MV-4-11 (cell line): ENCODE measurements at places on chromosomes 7 and 10.

- peak; percentile 39 for DNase-seq
Measured at GRCh38 chr7:142175594-142175993, 64.1 kb downstream of the MGAM2 start.

DNA sequence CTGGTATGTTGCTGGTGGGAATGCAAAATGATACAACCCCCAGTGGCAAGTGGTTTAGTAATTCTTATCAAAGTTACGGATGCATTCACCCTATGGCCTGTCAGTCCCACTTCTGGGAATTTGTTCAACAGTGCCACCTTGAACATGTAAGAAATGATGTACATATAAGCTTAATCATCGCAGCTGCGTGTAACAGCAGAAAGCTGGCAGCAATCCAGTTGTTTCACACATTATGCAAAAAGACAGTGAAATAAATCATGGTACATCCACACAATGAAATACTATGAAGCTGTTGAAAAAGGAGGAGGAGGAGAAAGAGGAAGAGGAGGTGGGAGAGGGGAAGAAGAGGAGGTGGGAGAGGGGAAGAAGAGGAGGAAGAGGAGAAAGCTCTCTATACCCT, 76.2 kb upstream of the MYL10 start:
- peak; percentile 28 for DNase-seq

GRCh38 chr10:127953876-127954275, 47.0 kb downstream of the PTPRE start:
- DNase-seq: no peak

- DNase-seq: no peak
Measured at GRCh38 chr10:128186959-128187787, 61.0 kb upstream of the MKI67 start.

- peak; percentile 25 for DNase-seq
Measured at GRCh38 chr7:115827305-115828045, 203.1 kb downstream of the TFEC start.

DNA sequence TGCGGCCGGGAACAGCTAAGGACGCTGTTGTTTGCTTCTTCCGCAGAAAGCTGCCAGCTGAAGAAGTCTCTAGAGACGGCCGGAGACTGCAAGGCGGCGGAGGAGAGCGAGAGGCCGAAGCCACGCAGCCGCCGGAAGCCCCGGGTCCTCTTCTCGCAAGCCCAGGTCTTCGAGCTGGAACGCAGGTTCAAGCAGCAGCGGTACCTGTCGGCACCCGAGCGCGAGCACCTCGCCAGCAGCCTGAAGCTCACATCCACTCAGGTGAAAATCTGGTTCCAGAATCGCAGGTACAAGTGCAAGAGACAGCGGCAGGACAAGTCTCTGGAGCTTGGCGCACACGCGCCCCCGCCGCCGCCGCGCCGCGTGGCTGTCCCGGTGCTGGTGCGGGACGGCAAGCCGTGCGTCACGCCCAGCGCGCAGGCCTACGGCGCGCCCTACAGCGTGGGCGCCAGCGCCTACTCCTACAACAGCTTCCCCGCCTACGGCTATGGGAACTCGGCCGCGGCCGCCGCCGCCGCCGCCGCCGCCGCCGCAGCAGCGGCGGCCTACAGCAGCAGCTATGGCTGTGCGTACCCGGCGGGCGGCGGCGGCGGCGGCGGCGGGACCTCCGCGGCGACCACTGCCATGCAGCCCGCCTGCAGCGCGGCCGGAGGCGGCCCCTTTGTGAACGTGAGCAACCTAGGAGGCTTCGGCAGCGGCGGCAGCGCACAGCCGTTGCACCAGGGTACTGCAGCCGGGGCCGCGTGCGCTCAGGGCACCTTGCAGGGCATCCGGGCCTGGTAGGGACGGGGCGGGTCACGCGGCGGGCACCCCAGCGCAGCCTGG, 2.4 kb downstream of the NKX2-3 start:
- no peak for DNase-seq

DNA sequence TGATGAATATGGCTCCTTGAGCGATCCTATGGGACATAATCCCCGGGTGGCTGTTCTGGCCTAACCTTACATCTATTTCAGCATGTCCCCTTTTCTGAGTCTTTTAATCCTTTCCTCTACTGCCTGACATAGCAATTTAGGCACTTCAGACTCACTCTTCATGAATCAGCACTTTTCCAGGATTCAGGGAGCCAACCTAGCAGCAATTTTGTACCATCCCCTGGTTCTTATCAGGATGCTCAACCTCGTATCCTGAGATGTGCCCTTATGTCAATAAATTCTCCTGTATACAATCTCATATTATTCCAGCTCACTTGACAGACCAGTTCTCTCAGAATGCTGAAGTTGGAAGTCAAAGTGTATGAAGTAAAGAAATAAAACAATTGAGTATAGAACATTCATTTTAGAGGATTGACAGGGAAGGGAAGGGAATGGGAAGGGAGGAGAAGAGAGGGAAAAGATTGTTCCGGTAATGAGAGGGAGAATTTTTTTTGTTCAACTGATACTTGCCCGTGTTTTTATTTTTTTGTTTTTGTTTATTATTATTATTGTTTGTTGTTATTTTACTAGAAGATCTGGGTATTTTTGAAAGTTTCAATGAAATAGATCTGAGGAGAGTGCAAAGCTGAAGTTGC, 8.2 kb upstream of the ZC3HAV1 start:
- DNase-seq: no peak

DNA sequence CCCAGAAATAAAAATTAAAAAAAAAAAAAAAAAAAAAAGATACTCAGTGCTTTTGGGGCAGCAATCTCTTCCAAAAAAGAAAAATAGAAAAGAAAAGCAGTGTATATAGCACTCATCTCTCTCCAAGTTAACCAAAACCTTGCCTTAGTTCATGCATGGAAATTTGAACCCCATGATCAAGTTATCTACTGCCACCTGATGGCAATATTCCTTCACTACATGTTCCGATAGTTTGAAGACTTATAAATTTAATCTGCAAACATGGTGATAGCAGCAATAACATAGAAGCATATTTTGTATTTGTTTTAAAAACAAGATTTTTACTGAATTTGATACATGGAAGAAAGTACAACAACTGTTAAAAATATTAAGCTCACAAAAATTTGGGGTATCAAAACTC, 48.6 kb upstream of the SLIT1 start:
- DNase-seq: peak; percentile 47

- no peak for DNase-seq
Measured at GRCh38 chr10:97633921-97634320, 621 bp upstream of the MORN4 start.

- no peak for DNase-seq
Measured at GRCh38 chr10:30820261-30820991, 190.9 kb upstream of the LYZL2 start.

DNA sequence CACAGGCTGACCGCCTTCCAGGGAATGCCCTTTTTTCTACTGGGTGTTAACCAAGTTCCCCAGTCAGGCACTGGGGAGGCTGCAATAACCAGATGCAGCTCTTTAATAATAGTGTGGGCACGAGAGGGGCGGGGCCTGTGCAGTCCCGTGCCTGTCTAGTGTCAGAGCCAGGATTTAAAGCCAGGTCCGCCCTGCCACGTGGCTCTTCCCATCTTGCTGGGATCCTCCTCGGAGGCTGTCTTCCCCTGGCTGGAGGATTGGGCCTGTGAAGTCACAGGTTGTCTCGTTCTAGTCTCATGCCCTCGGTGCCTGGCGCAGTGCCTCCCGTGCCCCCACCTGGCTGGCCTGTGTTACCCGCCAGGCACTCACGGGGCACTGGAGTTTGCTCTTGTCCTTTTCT, 25.2 kb downstream of the TMEM120A start:
- DNase-seq: no peak

- peak; percentile 38 for DNase-seq
Measured at GRCh38 chr7:77651575-77652162, 44.6 kb upstream of the RSBN1L start.

- no peak for DNase-seq
Measured at GRCh38 chr7:94856643-94857042, 50.8 kb upstream of the PPP1R9A start.

- DNase-seq: no peak
Measured at GRCh38 chr7:17136126-17136525, 162.3 kb upstream of the AHR start.

DNA sequence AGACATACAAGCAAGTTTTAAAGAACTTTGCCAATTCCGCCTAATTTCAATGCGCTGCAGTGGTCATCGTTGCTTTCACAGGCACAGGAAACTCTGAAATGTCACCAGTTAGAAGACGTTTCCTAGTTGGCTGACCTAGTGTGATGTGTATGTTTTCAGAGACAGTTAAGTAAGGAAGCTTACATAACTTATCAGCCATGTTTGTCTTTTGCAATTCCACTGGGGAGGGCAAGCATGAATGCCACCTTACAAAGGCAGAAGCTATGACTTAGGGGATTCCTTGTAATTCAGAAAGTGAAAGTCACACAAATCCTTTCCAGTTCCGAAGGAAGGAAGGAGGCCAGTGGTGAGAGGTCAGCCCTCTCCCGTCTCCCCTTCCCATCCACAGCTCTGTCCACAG, 15.0 kb upstream of the NPS start:
- DNase-seq: peak; percentile 94

- DNase-seq: no peak
Measured at GRCh38 chr7:121267612-121268011, 61.2 kb upstream of the WNT16 start.

- DNase-seq: no peak
Measured at GRCh38 chr7:51878865-51879264, 562.3 kb upstream of the COBL start.

GRCh38 chr10:22722626-22723169, 8.3 kb upstream of the PIP4K2A start:
- no peak for DNase-seq

DNA sequence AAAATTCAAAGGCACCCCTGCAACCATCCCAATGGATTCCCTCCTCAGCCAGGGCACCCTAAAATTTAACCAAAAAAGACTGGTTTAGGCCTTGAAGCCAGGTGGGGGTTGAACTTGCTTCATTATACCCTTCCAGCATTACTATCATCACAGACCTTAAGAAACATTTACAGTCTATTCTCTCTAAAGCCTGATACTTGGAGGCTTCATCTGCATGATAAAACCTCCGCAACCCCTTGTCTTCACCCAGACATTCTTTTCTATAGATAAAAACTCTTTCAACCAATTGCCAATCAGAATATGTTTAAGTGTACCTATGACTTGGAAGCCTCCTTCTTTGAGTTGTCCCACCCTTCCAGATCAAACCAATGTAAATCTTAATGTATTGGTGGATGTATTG, 17.9 kb downstream of the AVL9 start:
- DNase-seq: no peak

DNA sequence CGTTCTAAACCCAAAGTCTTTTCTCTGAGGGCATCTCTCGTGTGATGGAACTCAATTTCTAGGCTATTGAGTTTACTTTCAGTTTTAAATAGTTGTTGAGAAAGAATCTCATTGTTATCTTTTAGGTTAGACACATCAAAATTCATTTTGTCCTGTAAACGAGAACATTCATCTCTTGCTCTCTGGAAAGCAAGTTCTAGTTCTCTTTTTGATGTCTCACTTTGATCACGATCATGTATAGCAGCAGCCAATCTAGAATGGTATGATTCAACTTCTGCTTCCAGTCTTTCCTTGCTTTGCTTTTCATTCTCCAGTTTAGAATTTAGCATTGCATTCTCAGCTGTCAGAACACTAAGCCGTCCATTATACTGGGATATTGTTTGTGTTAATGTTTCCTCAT, 65.1 kb downstream of the ANKRD26 start:
- DNase-seq: peak; percentile 19

DNA sequence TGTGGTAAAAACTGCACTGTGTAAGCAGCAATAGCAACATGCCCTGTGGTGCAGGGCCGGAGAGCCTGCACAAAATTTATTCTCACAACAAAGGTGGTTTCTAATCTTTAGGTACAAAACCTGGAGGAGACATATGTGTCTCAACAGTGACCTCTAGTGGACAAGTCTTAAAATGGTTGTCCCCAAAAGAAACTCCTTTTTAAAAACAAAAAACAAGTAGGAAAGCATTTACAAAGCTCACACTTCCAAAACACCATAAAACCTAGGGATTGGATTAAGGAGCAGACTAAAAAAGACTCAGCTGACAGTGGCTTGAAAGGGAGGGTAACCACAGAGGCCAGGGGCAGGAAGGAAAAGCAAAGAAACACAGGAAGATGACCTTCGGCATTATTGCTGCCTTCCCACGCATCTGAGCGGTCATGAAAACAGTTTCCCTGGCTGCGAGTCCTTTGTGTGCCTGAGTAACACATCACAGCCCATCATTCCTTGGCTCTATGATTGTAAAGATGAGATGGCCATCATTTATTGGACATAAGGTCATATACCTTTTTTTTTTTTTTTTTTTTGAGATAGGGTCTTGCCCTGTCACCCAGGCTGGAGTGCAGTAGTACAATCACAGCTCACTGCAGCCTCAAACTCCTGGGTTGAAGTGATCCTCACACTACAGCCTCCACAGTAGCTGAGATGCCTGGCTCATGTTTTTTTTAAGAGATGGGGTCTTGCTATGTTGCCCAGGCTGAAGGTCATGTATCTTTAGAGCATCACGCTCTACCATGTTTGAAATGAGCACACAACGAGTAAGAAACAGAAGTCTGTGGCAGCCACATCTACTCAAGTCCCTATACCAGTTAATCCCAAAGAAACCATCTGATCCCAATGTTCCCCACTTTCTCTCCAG, 39.5 kb downstream of the RSU1 start:
- DNase-seq: peak; percentile 43

GRCh38 chr7:29511851-29512250, 51.8 kb upstream of the PRR15 start:
- DNase-seq: no peak

- DNase-seq: no peak
Measured at GRCh38 chr7:108376206-108376605, 80.0 kb downstream of the NRCAM start.

DNA sequence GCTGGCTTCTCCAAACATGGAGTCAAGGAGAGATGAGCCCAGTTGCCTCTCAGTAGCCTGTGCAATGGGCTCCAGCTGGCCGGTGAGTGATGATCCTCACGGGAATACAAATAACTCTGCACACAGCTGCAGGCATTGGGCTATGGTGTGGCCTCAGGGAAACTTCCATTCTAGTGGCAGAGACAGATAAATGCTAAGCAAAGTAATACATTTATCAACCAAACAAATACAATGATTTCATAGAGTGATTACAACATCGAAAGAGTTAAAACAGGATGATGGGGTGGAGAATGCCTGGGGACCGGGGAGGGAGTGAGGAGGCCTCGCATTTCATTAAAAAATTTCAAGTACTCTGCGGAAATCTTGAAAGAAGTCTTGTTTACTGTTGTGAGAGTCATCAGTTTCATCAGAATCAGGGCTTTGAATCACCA, 15.0 kb upstream of the AKR1B1 start:
- no peak for DNase-seq

DNA sequence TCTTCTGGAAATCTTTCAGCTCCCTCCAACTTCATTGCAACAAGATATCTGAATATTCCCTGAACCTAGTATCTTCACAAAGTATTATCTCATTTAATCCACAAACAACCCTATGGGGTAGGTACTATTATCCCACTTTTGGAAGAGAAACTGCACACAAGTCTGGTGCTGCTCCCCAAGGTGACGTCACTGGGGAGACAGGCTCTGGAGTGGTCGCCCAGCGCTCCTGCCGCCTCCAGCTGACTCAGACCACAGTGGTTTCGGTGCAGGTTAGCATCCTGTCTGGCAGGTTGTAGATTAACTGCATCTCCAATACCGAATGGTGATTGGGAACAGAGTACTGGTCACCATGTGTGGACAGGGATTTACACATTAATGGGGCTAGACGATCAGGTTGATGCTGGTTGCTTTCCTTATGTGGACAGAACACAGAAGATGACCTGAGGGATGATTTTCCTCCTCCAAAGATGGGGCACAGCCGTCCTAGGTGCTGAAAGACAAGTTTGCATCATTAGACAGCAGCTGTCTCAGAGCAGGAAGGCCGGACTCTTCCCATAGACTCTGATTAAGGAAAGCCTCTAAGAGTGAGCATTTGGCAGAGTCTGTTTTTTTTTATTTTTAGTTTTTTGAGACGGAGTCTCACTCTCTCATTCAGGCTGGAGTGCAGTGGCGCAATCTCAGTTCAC, 128.6 kb downstream of the TRRAP start:
- DNase-seq: no peak
